ENCODE measurements at places on chromosomes 7 and 10. TPM values are rescaled to one million over a fixed set of nuclear protein-coding genes. Genes with fewer than 3 reads are reported as not detected.

The SLC18A3 gene
- total RNA-seq = not detected

The SLC29A4 gene
- 10.0 TPM for total RNA-seq

The PPIA gene
- total RNA-seq = 6,264 TPM

The SEC23IP gene
- total RNA-seq = 50.0 TPM

The RET gene
- total RNA-seq = 0.40 TPM

The PON1 gene
- 0.34 TPM for total RNA-seq

The CLDN3 gene
- total RNA-seq = 3.8 TPM

The TBC1D12 gene
- total RNA-seq = 4.5 TPM

The SNX13 gene
- total RNA-seq = 15.1 TPM

The SAMD9L gene
- 0.47 TPM for total RNA-seq

The OPALIN gene
- not detected for total RNA-seq

The ANLN gene
- 60.5 TPM for total RNA-seq

The ATXN7L1 gene
- 6.7 TPM for total RNA-seq

The ADCYAP1R1 gene
- 0.05 TPM for total RNA-seq

The GNGT1 gene
- total RNA-seq = not detected

The CLRN3 gene
- not detected for total RNA-seq

The ITPRID1 gene
- total RNA-seq = not detected

The GIMAP8 gene
- total RNA-seq = not detected

The CLEC2L gene
- total RNA-seq = not detected

The CHCHD3 gene
- total RNA-seq = 84.5 TPM

The NEUROD6 gene
- not detected for total RNA-seq

The KIFBP gene
- 42.6 TPM for total RNA-seq

The ZNF365 gene
- total RNA-seq = 0.94 TPM

The FZD8 gene
- total RNA-seq = 5.0 TPM

The NPFFR1 gene
- not detected for total RNA-seq

The ELOVL3 gene
- total RNA-seq = 0.21 TPM

The ZFAND2A gene
- total RNA-seq = 63.6 TPM

The GPER1 gene
- total RNA-seq = 0.69 TPM

The MRPL43 gene
- total RNA-seq = 97.2 TPM

All from A549 treated with CpdA at 1 μM for 4 hours (cell line).